NCI-H526 (cell line): ENCODE measurements at places on chromosomes 11 and 22.

DNA sequence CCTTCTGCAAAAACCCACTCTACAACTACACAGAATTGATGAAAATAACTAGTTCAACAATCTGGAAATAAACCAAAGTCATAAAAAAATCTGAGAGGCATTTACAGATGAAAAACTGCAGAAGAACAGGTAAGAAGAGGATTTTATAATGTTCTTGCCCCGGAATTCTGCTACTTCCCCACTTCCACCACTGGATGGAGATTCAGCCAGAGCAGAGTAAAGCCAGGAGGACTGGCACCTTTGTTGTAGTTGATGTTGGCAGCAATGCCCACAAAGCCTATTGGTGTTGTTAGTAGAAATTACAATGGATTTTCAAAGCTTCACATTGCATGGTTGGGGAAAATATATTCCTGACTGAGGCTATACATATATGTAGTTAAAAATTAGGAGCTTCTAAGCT is 640.2 kb downstream of the LRRC4C start:
- DNase-seq = peak; percentile 1

DNA sequence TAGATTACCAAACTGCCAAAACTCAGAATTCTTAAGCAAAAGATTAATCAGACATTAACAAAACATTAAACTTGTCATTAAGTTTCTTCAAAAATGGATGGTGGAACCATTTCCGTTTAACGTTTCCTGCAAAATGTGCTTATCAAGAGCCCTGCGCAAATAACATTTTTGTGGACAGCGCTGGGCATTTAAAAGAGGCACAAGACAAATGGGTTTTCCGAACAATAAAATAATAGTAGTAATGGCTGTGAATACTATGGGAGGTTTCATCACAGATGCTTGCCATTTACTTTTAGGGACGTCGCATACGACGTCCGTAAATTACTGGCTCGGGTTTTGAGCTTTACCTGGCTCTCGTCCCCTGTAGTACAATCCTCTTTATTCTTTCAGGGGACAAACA is 1.1 kb downstream of the NPAT start:
- DNase-seq = no peak

GRCh38 chr11:23313001-23313400 is 452.7 kb upstream of the CCDC179 start:
- DNase-seq = no peak

- DNase-seq = no peak
Observed at GRCh38 chr11:66894141-66894540, 37.3 kb downstream of the LRFN4 start.

DNA sequence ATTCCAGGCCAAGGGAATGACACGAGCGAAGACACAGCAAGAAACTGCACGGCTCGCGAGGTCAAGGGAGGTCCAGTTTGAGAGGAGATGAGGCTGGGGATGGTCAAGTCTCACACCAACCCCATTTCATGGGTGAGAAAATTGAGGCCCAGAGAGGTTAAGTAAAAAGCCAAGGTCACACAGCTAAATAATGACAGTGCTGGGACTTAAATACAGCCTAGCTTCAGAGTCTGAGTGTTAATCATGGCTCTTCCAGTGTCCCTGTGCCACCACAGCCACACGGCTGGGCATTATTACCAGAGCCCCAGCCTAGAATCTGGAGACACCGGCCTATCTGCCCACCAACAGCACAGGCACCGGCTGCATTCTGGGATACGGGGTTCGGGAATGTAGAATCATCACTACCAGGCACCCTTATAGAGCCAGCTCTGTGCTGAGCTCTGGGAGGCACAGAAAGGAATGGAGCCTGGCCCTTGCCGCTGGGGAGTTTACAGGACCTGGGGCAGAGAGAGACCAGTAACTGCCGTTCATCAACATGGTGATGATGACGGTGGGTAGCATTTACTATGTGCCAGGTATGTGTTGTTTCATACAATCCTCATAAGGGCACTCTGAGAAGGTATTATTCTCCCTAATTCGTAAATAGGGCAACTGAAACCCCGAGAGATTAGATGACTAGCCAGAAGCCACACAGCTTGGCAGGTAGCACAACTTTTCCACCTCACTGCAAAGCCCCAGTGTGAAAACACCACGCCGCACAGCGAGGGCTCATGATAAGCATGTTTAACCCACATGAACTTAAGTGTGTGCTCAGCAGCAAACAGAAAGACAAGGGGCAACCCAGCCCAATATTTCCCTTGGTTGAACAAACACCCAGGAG is 51.8 kb downstream of the CD6 start:
- DNase-seq = no peak

GRCh38 chr11:61588728-61589191 is 7.9 kb upstream of the SYT7 start:
- DNase-seq = no peak

GRCh38 chr11:2267306-2267850 is 3.0 kb downstream of the ASCL2 start:
- DNase-seq = peak; percentile 68

- DNase-seq = no peak
Observed at GRCh38 chr11:88357323-88358039, 19.9 kb upstream of the CTSC start.

DNA sequence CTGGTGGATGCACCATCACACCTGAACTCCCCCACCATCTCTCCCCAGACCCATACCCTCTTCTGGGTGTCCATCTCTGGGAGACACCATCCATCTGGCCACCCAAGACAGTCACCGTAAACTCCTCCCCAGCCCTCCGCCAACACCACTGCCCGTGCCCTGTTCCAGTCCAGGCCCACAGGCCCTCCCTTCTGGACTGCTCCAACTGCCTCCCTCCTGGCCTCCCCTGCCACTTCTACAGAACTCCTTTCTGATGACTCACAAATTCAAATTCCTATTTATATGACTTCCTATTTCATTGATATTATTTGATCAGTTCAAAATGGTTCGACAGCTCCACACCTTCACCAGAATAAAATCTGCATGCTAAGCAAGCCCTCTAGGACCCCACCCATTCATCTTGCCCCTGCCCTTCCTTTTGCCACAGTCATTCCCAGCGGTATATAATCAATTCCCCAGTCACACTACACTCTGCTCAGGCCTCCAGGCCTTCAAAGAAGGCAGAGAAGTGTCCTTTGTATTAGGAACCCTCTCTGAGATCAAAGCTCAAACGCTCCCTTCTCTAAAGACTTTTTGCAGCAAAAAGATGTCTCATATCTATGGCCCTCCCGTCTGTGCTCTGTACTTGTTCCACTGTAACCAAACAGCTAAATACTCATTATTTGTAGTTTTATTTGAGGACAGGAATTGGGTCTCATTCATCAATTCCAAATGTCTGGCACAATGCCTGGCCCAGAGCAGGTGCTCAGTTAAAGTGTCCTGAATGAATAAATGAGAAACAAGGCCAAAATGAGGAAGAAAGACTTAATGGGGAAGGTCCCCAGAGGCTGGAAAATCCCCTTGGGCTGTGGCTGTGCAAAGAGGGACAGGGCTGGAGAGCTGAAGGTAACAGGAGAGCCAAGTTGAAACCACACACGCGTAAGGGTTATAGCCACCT is 29.0 kb downstream of the MYH9 start:
- no peak for DNase-seq

DNA sequence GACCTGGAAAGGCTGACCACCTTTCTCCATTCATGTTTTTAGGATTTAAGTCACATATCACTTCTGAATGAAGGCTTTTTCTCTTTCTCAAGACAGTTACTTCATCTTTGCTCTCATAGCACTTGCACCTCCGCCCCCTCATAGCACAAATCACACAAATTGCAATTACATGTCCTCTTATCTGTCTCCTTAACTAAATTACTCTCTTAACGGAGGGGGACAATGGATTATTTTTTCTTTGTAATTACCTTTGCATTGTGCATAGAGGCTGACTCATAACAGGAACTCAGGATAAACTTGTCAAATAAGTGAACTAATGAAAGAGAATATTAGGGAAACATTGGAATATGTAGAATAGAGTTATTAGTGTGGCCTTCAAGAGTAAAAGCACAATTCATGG is 94.7 kb downstream of the MUC15 start:
- DNase-seq = no peak

DNA sequence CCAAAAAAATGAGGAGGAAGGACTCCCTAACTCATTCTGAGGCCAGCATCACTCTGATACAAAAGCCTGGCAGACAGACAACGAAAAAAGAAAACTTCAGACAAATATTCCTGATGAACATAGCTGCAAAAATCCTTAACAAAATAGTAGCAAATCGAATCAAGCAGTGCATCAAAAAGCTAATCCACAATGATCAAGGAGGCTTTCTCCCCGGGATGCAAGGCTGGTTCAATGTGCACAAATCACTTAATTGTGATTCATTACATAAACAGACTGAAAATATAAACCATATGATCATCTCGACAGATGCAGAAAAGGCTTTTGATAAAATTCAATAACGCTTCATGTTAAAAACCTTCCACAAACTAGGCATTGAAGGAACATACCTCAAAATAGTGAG is 16.4 kb downstream of the MTMR2 start:
- no peak for DNase-seq

DNA sequence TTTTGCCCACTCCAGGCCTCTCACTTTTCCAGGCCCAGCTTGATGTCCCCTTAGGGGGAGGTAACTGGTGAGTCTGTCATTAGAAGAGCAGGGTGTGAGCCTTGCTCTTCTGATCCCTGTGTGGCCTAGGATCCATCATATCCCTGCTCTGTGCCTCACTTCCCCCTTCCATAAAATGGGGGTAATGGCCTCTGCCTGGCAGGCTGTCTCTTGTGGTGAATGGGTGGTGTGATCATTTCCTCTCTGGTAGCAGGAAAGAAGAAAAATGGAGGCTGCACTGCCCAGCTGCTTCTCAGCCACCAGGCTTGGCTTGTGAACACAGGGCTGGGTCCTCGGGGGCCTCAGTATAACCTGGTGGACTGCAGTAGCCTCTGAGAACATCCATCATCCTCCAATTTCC is 5.6 kb downstream of the ARHGEF17 start:
- no peak for DNase-seq

DNA sequence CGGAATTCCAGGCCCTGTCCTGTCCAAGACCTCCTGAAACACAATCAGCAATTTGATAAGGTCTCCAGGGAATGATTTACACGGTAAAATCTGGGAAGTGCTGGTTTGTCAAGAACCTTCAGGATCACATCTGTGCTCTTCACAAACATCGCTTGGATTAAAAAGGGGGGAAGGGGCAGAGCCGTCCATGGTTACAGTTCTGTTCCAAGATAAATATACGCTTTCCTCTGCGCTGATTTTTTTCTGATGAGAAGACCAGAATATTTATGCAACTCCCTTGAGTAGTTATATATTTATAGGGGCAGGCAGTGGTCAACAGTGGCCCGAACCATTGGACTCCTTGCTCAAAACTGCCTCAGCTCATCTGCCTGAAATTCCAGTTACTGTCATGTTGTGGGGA is 9.2 kb upstream of the APOL5 start:
- no peak for DNase-seq

DNA sequence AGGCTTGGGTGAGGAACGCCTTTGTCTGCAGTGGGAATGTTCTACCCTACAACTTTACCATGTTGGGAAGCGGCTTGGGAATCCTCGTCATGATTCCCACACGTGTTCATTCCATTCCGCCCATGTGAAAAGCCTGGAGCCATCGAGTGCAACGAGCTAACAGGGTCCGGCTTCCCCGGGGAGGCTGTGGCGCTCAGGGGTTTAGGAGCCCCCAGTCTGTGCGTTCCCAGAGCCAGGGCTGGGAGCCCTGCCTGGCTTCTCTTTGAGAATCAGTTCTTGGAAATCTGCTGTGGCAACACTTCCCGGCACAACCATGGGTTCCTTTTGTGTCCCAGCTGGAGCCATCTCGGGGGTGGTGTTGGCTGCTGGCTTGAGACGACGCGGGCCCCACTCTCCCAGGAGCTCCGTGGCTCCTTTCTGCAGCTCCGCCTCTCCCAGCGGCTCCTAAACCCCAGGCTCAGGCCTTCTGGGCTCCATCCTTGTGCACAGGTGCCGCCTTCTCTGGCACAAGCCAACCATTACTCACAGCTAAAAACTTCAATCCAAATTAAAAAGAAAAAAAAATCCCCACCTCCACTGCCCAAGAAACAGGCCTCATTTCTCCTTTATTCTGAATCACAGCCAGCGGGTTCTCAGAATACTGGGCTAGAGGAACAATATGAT is 18.7 kb upstream of the PPFIA1 start:
- DNase-seq = no peak

DNA sequence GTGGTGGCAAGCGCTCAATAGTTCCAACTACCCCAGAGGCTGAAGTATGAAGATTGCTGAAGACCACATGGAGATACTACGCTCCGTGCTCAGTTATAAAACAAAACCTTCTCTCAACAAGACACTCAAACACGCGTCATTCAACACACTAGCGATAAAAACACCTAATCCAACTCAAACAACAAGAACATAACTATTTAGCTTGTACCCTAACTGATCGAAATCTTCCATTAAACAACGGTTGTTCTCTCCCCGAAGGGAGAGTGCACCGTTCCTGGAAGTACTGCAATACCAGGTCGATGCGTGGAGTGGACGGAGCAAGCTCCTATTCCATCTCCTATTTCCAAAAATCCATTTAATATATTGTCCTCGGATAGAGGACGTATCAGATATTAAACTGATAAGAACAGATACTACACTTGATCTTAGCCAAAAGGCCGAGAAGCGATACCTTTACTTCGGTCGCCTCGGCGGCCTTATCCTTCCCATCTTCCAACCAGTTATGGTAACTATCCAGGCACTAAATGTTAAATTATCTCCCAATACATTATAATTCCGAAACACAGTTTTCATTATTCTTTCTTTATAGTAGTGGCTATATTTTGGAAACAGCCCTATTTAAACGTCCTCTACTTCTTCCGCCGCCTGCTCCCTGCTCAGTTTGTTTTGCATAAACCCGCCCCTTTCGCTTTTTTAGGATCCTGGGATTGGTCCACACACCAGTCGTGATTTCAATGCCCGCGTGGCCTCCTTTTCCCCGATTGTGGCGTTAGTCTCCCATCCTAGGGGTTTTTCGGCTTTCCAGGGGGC is 2.2 kb upstream of the WDR74 start:
- DNase-seq = peak; percentile 100

- no peak for DNase-seq
Observed at GRCh38 chr11:98566978-98567377, 453.8 kb upstream of the CNTN5 start.

DNA sequence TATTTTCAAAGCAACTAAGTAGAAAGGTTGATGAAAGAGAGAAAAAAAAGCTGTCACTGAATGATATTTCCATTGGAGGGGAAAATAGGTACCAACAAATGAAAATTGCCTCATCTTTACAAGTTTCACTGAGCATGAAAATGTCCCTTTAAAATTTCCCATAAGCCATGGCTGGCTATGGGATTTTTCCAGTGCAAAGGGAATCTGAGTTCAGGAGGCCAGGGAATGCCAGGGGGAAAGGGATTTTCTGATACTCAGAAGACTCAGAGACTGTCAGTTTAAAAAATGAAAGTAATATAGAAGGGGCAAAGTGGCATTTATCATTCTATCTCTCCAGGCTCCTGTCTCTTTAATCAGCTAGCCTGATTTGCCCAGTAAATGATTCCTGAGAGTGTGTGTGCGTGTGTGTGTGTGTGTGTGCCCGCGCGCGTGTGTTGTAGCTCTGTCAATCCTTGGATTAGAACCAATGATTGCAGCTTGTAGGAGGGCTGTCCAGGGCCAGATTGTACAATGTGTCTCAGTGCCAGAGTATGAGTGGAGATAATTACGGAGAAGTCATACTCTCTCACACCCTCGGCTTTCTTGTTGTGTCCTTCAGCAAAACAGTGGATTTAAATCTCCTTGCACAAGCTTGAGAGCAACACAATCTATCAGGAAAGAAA is at the start of gene NTM:
NTM (plus strand) TSS at position 526 of the 662 bp plus-strand sequence.
- peak; percentile 84 for DNase-seq
